ENCODE measurements at places on chromosomes 2 and 18. TPM values are rescaled to one million over a fixed set of nuclear protein-coding genes. Genes with fewer than 3 reads are reported as not detected.
A peak's percentile ranks its signal among the peaks of the same experiment; 100 is the strongest.

SRD5A2 gene
- 0.06 TPM for total RNA-seq

GPR75 gene
- 2.5 TPM for total RNA-seq

GAREM1 gene
- total RNA-seq: 21.2 TPM

PROM2 gene
- total RNA-seq: 0.39 TPM

RSAD2 gene
- total RNA-seq: 5.2 TPM

NEDD4L gene
- 43.7 TPM for total RNA-seq

OTOS gene
- not detected for total RNA-seq

- no peak for DNase-seq
Observed at GRCh38 chr2:219626540-219626939, 890 bp upstream of the SLC4A3 start.

GRCh38 chr2:76749858-76750257, 772.3 kb downstream of the LRRTM4 start:
- no peak for DNase-seq

DNA sequence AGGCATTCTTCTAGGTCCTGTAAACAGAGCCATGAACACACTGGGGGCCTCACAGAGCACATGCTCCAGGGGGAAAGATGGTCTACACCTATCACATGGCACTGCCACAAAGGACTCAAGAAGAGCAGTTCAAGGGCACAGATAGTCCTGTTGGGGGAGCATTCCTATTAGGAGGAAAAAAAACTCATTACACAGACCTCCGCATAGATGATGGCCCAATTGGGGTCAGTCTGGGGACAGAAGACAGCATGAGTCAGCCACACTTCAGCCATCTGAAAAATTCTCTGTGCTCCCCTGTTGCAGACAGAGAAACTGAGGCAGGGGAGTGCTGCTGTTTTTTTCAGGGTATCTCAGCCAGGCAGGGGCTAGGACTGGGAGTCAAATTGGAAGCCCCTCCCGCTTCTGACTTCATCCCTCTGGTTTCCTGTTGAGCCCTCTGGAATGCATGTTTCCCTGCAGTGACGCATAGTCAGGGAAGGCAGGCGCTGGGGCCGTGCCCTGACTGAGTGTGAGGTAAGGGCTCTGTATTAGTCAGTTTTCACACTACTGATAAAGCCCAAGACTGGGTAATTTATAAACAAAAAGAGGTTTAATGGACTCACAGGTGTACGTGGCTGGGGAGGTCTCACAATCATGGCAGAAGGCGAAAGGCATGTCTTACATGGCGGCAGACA, 67.9 kb downstream of the RHOB start:
- DNase-seq: no peak

GRCh38 chr2:236215196-236215595, 47.0 kb upstream of the GBX2 start:
- DNase-seq: no peak

DNA sequence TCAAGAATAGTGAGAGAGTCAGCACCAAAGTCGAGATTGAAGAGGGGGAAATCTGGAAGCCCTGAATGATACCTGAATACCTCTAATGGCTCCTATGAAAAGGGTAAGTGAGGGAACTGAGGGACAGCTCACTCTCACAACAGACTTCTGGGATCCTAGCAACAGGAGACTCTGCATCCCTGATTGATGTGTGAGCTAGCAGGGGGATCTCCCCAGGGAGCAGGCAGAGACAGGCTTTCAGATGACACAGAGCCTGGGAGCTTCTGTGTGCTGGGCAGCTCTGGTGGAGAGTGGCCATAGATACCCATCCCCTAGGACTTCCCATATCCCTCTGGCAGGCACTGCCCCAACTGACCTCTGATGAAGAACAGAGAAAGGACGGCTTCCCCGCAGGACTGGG, 206.2 kb downstream of the EXOC6B start:
- no peak for DNase-seq

DNA sequence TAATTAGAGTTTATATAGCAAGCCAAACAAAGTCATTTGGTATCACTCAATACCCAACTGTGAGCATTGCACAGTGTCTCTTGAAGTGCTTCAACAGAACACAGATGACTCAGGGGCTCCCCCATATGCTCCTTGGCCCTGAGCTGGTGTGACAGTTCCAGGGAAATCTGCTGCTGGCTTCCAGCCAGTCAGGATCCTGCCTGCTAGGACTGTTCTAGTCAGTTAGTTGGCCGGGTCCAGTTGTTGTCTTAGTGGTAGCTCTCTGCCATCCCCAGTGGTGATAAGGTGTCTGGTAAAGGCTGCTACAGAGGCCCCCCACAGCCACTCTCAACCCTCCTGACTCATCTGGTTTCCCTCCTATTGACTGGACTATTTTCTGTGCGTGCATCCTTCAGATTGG, 100.3 kb downstream of the IRS1 start:
- DNase-seq: no peak

GRCh38 chr2:28528206-28528605, 32.3 kb downstream of the PLB1 start:
- peak; percentile 57 for DNase-seq

DNA sequence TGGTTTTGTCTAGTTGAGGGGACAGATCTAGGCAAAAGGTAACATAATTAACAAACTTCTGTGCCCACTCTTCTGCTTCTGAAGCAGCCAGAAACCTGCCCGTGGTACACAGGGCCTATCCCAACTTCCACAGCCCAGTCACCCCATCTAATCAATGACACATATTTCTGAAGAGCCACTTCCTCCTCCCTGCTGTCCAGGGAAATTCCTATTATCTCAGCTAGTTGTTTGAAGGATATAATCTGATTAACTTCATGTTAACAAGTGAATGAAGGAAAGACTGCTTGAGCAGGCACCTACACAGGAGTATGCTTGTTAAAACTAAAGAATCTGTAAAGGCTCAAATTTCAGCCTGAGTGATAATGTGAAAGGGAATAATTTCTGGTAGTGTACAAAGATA, 61.4 kb downstream of the CCDC148 start:
- no peak for DNase-seq

DNA sequence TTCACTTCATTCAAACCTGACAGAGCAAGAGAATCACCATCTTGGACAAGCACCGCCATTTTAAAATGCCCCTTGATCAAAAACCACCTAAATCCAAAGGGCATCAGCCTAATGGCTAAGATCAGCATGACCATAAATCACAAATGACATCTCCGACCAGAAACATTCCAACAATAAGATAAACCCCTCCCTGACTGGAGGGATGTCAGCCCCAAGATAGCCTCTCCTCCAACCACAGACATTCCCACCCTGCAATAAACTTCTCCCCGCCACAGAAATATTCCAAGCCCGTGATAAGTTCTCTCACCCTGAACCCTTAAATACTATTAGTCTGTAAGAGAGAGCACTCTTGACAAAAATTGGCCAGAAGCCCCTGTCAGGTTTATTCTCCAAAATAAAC, 21.6 kb upstream of the LYPD1 start:
- DNase-seq: no peak

GRCh38 chr2:72940786-72941185, 23.5 kb downstream of the EMX1 start:
- DNase-seq: no peak

- no peak for DNase-seq
Observed at GRCh38 chr2:177619461-177619860, 226.9 kb downstream of the AGPS start.

DNA sequence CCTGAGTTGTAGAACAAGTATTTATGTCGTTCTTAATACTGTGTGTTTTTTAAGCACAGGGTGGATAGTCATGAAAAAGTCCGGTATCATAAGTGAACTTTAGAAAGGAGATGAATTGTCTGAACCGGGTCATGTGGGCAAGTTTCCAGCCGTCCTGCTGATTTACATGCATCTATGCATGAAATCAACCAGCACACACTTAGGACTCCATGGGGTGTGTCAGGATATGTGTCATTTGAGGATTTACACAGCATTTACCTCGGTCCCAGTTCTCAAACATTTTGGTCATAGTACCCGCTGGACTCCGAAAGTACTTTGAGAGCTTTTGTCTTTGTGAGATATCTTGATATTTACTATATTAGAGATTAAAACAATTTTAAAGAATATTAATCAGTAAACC, 47.5 kb upstream of the TWSG1 start:
- DNase-seq: no peak

GRCh38 chr18:48775372-48776155, 175.2 kb downstream of the SMAD7 start:
- DNase-seq: no peak

DNA sequence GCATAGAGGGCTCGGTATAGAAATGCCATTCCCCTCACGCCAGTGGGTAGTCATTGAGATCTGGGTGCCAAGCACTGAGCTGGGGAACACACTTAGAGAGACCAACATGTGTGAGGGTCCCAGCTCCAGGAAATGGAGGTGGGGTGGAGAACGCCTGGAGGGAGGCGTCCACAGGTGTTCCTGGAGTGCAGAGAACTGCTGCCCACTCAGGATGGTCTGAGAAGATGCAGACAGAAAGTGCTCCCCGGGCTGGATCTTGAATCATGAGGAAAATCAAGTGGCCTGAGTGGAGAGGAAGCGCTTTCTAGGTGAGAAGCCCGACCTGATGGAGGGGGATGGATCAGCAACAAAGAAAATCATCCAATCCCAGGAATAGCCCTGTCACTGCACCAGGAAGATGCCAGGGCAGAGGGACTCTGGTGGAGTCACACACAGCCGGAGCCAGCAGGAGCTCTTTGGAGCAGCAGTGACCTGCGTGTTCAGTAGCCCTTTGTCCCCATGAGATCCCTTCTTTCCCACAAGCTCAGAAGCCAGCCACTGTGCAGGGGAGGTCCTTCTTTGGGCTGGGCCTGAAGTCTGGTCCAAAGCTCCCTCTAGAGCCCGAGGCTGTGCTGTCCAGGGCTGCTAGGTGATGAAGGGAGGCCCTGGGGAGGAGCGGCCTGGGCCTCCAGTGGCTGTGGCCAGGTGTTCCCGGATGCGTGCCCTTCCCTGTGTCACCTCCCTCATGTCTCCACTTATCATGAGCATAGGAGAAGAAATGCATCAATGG, 112.3 kb downstream of the RNF144A start:
- no peak for DNase-seq

DNA sequence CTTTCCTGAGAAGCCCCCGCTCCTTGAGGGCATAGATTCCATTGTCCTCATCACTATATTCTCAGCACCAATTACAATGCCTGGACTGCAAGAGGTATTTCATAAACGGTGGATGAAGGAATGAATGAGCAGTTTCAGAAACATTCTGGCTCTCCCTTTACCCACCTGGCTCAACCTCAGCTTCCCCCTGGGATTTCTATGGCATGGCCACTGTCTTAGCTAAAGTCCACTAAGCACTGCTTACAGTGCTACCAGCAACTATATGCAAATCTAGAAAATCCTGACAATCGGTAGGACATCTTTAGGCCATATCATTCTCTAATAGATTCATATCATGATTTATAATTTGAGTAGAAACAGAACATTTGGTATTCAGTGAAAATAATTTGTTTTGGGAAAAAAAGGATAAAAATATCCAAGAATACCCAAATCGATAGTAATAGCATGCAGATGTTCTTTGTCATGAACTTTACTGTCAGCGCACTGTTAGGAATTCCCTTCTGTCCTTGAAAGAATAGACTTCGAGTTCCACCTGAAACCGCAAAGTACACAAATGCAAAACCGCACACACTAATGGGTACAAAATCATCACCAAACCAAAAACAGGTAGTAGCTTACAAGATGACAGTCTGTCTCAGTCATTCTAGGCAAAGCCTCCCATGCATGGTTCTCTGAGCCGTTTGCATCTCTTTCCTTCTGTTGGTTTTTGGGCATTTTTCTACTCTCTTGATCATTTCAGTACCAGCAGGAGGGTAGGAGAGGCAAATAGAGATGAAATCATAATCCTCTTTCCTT, 303.6 kb upstream of the ID2 start:
- DNase-seq: no peak

GRCh38 chr2:172564376-172564775, 8.5 kb downstream of the PDK1 start:
- DNase-seq: no peak

GRCh38 chr18:80033181-80034067, 810 bp upstream of the RBFA start:
- DNase-seq: no peak

GRCh38 chr2:75716406-75716805, 5.7 kb upstream of the GCFC2 start:
- DNase-seq: no peak

DNA sequence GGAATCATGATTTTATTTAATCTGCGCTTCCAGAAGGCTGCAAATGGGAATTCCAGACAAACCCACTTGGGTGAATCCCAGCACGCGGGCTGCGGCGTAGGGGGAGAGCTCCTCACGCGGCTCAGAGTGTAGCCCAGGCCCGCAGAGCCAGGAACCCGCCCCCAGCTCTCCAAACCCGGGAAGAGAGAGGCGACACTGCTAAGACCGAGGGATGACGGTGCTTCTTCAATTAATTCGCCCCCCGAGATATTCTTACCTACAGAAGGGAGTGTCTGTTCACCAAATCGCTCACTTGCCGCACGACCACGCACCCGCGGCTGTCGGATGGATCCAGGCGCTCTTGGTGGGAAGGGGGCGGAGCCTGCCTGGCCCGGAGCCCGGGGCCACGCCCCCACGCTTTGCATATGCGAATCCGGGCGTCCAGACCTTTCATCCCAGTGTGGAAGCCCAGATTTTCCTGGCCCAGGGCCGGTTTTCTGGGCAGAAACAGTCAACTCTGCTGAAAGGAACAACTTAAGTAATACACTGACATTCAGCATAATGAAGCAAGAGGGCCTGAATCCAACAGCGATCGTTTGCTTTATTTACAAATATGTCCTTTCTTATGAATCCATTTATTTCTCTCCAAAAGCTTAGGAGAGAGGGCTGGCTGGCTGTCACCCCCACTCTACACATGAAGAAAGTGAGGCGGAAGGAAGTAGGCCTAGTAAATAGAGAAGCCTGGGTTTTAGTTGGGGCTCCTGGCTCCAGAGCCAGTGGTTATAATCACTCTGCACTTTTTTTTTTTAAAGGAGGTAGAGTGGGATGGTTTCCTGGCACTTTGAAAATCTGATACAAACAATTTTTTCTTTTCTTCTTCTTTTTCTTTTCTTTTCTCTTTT, at the start of gene SLC19A3:
Gene SLC19A3, minus strand, starts transcription at position 342 of the 881 bp plus-strand sequence. CDS start 15,710 bp downstream, outside the sequence.
- peak; percentile 96 for DNase-seq

GRCh38 chr2:207419331-207419730, 110.4 kb upstream of the CREB1 start:
- DNase-seq: no peak

GRCh38 chr2:158773121-158773520, 22.0 kb upstream of the DAPL1 start:
- no peak for DNase-seq

DNA sequence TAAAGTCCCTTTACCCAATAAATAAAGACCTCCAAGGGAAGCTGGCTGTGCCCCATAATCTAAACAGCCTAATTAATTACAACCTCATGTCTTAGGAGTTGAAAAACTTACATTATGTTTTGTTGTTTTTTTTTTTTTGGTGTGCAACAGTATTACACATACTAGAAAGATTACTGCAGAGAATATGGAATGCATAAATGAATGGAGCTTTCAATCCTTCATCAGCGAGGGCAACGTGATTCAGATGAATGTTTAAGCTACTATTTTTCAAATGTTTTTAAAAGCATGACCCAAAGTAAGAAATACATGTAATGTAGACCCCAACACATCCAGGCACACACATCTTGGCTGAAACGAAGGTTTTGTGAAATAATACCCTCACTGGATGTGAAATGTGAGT, 167.1 kb upstream of the FN1 start:
- no peak for DNase-seq

- DNase-seq: no peak
Observed at GRCh38 chr2:119367472-119368099, 809 bp downstream of the DBI start.

All from mesenteric fat pad (tissue), 1 donor.